CD4-positive, alpha-beta T cell treated with Interleukin-21 for 1 hour (primary cell): ENCODE measurements at places on chromosomes 4 and X.
A peak's percentile ranks its signal among the peaks of the same experiment; 100 is the strongest.

GRCh38 chr4:7206385-7206784, 14.0 kb downstream of the SORCS2 start:
- no peak for DNase-seq

DNA sequence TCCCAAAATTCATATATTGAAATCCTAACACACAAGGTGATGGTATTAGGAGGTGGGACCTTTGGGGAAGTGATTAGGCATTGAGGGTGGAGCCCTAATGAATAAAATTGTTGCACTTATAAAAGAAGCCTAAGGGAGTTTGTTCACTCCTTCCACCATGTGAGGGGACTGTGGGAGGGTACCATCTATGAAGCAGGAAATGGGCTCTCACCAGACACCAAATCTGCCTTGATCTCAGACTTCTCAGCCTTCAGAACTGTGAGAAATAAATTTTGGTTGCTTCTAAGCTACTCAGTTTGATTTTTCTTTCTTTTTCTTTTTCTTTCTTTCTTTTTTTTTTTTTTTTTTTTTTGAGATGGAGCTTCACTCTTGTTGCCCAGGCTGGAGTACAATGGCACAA, 116.2 kb upstream of the GPC3 start:
- no peak for DNase-seq

- peak; percentile 40 for DNase-seq
These were observed 100.1 kb downstream of the EIF4E start for GRCh38 chr4:98828801-98829200.

GRCh38 chr4:46274717-46275116, 115.2 kb downstream of the GABRA2 start:
- DNase-seq: no peak

DNA sequence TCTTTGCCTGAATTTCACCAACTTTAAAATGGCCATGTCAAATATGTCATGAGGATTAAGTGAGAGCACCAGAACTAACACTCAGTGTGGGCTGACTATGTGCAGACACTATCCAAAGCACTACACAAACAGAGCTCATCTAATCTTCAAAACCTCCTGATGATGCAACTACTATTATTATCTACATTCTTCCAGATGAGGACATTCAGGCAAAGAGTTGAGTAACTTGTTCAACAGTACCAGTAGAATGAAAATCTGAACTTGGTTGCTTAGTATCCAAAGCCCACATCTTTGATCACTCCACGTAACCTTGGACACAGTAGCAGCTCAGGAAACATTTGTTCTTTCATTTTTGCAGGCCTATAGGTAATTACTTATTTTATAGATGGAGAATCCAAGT, 90.1 kb downstream of the ATP8A1 start:
- DNase-seq: no peak

- no peak for DNase-seq
These were observed 2.0 kb downstream of the GPC3 start for GRCh38 chrX:133983256-133983973.

- DNase-seq: no peak
These were observed 1512.5 kb downstream of the STIM2 start for GRCh38 chr4:28373191-28373590.

DNA sequence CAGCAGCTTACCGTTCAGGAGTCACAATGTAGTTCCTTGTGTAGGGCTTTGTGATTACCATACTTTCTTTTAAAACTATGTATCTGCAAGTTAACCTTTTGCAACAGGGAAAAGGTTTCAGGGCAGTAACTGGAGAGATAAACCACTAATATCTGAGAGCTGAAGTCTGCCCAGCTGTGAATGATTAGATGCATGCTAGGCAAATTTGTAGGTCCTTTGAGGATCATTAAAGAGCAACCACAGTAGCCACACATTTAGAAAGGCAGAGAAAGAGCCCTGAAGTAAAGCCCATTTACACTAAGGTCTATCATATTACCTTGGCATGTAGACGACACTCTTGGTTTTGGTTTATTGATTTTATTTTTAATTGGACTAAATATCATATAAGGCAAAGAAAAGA, 60.0 kb downstream of the ATP8A1 start:
- DNase-seq: no peak

DNA sequence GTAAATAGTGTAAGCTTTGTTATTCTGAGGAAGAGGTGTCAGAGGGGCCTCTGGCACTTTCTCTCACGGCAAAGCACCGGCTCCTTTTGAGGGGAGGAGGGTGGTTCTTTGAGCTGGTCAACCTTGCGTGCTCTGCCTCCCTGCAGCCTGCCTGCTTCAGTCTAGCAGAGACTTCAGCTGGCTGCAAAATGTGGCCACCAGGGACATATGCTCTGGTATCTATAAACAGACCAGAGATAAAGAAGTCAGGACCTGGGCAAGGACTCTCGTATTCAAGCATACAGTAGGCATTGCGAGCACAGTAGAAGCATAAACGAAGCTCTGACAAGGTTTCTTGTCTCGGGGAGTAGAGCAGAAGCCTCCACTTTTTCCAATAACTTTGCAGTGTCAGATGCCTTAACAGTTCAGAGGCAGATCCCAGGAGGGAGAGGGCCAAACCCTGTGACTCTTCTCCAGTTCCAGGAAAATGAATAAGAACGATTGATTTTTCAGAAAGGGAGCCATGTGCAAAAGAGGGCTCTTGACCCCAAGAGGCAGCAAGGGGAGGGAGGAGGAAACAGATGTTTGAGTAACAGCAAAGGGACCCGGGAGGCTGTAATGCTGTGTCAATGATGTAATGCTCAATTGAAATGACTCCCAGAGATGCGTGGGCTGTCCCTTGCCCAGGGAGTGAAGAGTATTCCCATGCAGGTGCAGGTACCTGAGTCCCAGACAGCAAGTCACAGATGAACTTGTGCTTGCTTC, 57.9 kb upstream of the TEX13D start:
- DNase-seq: no peak

- no peak for DNase-seq
These were observed 39.6 kb downstream of the FGFBP1 start for GRCh38 chr4:15898902-15899301.

DNA sequence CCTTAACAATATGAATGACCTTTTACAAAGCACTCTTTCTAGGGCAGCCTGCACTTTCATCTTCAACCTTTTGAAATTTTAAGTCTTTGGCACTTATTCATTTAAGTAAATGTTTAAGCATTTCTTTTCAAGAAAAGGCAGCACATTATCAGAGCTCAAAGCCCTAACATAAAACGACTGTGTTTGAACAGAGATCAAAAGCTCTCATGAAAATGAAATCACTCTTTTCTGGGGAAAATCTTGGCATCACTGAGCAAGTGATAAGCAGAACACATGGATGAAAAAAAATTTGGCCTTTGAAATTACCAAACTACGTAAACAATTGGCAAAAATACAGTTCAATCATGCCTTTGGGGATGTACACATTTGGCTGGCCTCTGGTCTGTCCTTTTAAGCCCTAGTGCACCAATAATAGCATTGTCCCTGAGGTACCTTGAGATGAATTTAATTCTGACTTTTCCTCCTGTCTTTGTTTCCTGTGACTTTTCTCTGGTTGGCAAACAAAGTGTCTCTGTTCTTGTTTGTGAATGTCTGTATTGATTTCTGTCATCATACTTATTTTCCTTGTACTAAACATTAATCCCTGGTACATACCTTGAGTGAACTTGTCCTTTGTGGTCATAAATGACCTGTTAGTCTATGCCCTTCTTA, 12.9 kb upstream of the ODAM start:
- DNase-seq: no peak

- no peak for DNase-seq
These were observed 92.0 kb downstream of the GATB start for GRCh38 chr4:151668689-151669402.

- DNase-seq: peak; percentile 76
These were observed at the start of the genes HMGN5 and SH3BGRL for GRCh38 chrX:81201671-81202455. TSS of gene HMGN5 (minus strand) at chrX:81201913. CDS start at chrX:81121549, 80,364 bp downstream. TSS of gene SH3BGRL (plus strand) at chrX:81202102. CDS start at chrX:81202201, 99 bp downstream.

DNA sequence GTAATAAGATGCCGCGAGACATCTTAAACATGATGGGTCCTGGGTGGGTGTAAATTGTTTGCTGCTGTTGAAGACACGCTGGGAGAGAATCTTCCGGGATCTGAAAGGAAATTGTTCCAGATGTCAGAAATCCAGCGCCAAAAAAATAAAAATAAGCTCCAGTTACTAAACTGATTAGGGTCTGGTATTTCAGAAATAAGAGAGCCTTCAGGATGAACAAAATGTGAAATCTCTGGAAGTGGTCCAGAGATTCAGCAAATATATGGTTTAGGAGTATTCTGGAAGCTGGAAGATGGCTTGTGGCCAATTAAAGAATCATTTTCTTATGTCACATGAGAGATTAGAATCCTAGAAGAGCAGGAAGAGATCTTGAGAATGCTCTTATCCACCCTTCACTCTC, 75.8 kb upstream of the NHS start:
- no peak for DNase-seq

DNA sequence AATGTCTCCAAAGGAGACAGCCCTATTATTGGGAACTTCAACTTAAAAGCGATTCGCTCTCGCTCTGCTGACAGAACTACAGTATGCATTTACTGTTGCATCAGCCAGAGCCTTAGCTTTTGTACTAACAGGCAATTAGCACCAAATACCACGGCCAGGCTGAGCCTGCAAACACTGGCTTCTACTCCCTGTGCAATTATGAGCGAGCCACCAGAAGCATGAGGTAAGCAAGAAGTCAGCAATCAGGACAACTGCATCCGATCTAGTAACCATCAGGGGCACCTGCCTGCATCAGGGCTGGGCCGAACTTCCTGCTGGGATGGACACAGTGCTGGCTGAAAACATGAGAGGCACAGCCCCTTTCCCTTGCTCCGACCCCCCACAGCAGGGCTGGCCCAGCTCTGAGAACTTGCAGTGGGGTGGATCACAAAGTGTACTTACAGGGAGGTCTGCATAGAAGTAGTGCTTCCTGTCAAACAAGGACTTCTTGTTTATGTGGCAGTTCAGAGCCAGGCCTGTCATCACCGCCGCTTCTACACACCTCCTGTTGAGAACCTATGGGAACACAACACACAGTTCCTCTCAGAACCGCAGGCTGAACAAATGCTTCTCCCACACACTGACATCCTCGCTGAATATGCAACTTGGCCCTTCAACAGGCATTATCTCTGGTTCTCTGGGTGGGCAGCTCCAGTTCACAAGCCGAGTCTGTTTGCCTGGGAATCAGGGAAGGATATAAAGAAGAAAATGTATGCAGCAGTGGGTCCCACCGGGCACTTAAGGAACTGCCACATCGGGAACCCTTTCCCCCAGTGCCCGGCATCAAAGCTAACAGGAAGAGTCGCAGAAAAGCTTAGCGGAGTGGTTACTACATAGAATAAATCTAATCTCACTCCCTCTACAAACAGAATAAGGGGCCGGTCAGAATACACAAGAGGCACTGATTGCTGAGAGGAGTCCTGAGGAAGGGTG, 41.5 kb downstream of the GATB start:
- no peak for DNase-seq

GRCh38 chrX:154800478-154801210, 4.6 kb downstream of the MPP1 start:
- no peak for DNase-seq

DNA sequence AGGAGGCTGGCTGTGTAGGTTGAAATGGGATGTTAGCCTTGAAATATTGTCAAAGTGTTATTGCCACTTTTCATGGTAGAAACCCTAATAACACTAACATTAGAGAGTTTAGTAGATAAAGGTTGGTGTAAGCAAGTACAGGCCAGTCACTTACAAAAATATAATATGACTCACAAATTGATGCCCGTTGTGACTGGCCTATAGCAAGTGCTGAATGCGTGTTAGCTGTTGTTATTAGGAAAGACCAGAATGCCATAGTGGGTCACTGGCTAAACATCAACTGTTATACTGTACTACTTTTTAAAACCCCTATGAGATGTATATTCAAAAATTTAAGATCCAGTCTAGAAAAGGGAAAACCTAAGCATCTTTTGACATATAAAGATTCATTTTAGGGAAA, 20.4 kb upstream of the GDPD2 start:
- no peak for DNase-seq

DNA sequence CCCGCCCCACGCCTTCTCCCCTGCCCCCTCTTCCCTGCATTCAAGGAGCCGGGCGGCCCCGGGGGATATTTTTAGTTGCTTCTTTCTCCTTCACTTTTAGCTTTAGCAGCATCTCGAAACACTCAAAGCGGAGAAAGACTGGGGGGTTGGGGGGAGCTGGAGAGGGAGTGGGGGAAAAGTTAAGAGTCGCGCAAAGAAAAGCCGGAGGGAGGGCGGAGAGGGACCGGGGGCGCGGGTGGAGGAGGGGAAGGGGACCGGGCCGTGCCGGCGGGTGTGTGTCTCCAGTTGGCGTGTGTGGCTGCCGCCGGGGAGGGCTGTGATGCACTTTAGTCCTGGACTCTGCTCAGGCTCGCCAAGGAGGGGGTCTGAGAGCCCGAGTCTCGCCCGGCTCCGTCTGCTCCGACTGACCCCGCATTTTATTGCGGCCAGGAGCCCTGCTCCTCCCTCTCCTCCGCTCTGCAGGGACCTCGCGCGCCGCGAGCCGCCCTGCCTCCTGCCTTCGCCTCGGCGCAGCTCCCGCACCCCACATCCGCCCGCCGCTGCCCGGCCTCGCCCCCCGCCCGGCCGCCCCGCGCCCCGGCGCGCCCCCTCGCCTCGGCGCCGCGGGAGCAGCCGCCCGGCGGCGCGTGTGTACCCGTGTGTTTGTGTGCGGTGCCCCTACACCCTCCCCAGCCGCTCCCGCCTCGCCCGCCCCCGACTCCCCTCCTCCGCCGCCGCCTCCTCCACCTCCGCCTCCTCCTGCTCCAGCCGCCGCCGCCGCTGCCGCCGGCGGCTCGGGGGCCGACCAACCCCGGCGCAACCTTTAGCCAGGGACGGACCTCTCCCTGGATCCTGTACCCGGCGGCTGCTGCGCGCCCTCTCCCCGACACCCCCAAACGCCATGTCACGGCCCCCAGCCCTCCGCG, 1.4 kb downstream of the ZNF827 start:
- peak; percentile 34 for DNase-seq

- DNase-seq: no peak
These were observed 3.4 kb downstream of the NDP start for GRCh38 chrX:43969504-43970501.

GRCh38 chr4:15043922-15044321, 41.6 kb downstream of the CPEB2 start:
- DNase-seq: no peak
